Activated T-cell treated with anti-CD3 and anti-CD28 coated beads, Interleukin-2, amount 50 U/mL, for 24 hours (primary cell): ENCODE measurements at places on chromosomes 1 and 21.

DNA sequence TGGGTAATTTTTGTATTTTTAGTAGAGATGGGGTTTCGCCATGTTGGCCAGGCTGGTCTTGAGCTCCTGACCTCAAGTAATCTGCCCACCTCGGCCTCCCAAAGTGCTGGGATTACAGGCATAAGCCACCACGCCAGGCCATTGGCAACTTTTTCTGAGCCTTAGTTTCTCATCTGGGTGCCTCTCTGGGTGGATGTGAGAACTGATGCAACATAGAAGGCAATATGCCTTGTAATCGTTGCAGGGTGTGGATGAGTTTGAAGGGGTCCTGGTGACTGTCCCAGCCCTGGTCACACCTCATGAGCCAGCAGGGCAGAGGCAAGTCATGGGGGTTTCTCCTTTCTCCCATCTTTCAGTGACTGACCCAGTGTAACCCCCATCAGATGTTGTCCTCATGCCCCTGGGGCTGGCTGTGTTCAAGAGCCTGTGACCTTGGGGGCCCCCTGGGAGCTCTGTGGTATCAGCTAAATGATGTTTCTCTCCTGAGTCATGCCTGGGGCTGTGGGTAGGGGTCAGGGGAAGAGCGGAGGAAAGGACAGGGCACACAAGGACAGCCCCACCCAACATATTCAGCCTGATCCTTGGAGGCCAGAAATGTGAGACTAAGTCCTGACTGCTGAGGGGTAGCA, 3.6 kb downstream of the COL9A2 start:
- DNase-seq: no peak

DNA sequence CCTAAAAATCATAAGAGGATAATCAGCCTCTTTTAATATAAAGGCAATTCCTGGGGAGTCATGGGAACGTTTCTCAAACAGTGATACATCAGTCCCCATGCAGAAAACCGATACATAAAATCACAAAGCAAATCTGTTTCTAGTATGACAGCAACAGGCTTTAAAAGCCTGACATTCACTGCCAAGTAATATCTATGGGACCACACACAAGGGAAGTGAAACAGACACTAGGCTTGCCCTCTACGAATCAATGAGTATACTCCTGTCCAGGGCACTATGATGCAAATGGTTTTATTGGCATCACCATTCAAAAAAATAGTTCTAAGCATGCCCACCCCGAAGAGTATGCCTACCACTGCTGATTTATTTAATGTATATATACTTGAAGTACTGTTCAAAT, 54.4 kb downstream of the TIAM1 start:
- no peak for DNase-seq

GRCh38 chr1:204591473-204592090, 75.4 kb downstream of the MDM4 start:
- DNase-seq: no peak

DNA sequence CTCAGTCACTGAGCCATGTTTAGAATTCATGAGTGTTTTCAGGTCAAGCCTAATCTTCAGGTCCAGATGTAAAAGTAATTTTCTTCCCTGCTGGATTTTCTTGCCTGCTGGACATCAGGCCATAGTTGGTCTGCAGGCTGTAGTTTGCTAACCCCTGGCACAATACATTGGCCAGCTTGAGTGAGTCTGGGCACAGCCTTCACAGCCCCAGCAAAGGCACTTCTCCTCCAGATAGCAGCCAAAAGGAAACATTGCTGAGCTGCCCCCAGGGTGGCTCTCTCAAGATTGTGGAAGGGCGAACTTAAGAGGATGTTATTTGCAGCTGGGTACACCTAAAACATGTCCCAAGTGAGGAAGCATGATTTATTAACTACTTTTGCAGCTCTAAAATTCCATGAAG, 126.8 kb downstream of the PIK3R3 start:
- DNase-seq: no peak

- DNase-seq: no peak
These were observed 35.4 kb upstream of the EIF4G3 start for GRCh38 chr1:21212126-21212525.

- no peak for DNase-seq
These were observed 9.6 kb upstream of the BGLAP start for GRCh38 chr1:156232201-156232894.
